Upper lobe of left lung (tissue), 6 donors: ENCODE measurements at places on chromosomes 1 and 21.

GRCh38 chr1:243336163-243336562, 80.3 kb downstream of the SDCCAG8 start:
- H3K27me3 ChIP-seq: no peaks in the 10 kb centered on the region
- H3K36me3 ChIP-seq: no peaks in the 10 kb centered on the region

GRCh38 chr1:11927866-11928592, 1.8 kb upstream of the KIAA2013 start:
- H3K4me1 ChIP-seq: peaks cover 55% of the 10 kb centered on the region
- no peak overlapping the region for H3K4me3 ChIP-seq
- H3K36me3 ChIP-seq: peaks cover 5% of the 10 kb centered on the region
- no peak for DNase-seq
- H3K27me3 ChIP-seq: no peaks in the 10 kb centered on the region

DNA sequence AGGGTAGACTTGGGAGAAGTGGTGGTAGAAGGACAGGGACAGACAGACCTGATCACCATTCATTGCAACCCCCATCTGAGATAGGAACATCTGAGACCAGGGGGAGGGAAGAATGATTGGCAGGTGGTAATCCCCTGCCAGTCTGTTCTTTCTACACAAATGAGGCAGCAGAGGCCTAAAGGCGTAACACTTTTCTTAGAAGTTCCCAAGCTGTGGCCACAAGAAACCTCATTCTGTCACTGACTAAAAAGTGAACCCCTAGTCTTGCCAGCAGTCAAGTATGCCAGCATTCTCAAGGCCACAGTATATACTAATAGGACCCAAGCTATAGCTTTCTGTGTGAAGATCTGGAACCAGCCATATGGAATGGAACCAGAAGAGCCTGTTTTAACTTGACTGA, 638.0 kb downstream of the KCNT2 start:
- no peaks in the 10 kb centered on the region for H3K4me1 ChIP-seq
- H3K4me3 ChIP-seq: no peak overlapping the region
- H3K36me3 ChIP-seq: no peaks in the 10 kb centered on the region
- no peak for DNase-seq

DNA sequence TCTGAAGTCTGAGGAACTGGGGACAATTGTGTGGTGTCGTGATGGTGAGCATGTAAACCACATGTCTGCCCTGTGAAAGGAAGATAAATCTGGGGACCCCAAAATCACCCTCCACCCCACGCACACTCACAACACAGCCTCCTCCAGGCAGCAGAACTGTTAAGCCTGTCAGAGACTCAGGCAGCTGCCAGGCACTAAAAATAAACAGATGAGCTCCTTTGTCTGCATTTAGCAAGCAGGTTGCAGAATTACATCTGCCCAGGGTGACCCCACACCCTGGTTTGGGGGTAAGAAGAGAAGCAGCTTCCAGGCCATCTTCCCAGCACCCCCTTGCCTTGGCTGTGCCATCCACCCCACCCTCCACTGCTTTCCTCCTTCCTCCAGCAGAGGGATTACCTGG, 119.1 kb upstream of the RUNX3 start:
- DNase-seq: no peak
- H3K4me3 ChIP-seq: no peak overlapping the region
- no peaks in the 10 kb centered on the region for H3K36me3 ChIP-seq
- H3K27ac ChIP-seq: no peak overlapping the region

DNA sequence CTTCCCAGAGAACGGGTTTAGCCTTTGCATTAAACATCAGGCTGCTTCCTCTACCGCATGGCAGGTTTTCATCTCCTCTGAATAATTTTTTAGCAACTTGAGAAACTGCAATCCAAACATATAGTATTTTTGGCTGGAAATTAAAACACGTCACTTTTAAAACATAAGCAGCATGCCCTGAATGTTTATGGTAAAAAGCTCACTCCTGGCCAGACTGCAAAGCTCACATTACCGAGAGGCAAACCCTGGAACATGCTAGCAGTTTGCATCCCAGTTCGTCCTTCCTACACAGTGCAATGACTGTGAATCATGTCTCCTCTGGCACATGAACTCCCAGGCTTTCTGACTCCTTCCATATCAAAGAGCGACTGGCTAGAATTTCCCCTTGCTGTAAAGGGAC, 312.3 kb downstream of the RRAGC start:
- DNase-seq: no peak
- H3K4me1 ChIP-seq: no peaks in the 10 kb centered on the region
- H3K27me3 ChIP-seq: no peaks in the 10 kb centered on the region
- H3K27ac ChIP-seq: no peak overlapping the region
- H3K4me3 ChIP-seq: no peak overlapping the region

DNA sequence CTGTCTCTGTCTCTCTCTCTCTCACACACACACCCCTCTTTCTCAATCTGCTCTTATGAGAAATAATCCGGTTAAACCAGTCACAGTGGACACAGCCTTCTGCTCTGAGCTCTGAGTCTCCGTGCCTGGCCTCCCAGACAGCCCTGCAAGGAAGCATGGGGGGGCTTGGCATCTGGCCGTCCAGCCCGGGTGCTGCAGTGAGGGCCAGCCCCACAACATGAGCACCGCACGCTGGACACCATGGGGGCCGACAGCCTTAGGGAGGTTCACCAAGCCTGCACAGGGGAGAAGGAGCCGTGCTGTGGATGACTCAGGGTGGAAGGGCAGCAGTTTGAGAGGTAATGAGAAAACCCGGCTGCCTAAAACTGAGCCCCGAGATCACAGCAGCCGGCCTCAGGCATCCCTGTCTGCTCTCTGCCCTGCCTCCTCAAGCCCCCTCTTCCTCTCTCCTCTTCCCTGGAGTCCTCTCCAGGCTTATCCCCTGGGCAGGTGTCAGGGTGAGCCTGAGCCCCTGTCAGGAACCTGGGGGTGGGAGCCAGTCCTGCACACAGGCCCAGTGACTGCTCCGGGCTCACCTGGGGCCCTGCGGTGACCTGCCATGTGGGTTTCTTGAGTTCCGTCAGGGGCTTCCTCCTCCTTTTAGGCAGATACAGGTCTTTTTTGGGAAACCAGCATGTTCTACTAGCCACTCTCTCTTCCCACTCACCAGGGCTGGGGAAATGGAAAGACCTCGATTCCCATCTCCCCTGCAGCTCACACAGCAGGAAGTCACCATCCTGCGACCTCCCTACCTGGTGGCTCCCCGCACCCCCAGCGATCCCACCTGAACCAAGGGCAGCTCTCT, 92.8 kb downstream of the ITPKB start:
- no peak for DNase-seq
- no peak overlapping the region for H3K27ac ChIP-seq
- no peak overlapping the region for H3K4me3 ChIP-seq
- H3K27me3 ChIP-seq: no peaks in the 10 kb centered on the region

GRCh38 chr1:38800720-38801671, 58.6 kb downstream of the RRAGC start:
- peaks cover 25% of the 10 kb centered on the region for H3K27me3 ChIP-seq
- no peak overlapping the region for H3K27ac ChIP-seq
- no peak for DNase-seq

DNA sequence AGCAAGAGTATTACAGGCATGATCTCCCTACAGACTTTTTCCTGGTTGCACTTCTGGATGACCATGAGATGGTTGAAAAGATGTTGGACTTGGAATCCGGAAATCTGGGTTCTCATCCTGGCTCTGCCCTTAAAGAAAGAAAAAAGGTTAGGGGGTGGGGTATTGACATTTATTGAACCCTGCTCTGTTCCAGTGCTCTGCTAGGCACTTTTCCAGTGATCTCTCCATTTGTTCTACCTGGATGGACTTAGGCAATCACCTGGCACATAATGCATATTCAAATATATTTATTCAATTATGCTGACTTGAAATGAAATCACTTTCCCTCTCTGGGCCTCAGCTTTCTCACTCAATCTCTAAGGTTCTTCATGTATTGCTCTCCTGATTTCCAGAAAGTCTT, 101.0 kb upstream of the NFIA start:
- H3K4me3 ChIP-seq: no peak overlapping the region
- no peaks in the 10 kb centered on the region for H3K4me1 ChIP-seq
- no peaks in the 10 kb centered on the region for H3K27me3 ChIP-seq

DNA sequence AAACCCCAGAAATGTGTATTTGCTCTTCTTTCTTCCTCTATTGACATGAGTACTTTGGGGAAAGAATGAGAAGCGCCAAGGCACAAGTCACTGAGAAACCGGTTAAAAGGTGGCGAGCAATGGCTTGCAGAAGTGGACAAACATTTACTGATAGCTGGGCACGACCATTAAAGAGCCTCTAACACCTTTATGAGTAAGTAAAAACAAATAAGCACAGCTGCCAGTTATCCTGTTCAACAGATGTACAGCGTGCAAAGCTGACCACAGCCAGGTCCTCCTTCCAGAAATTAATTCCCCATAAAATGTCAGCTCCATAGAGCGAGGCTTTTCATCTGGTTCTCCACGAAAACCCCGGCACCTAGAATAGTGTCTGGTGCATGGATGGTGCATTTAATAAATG, 72.7 kb downstream of the CAPZB start:
- no peaks in the 10 kb centered on the region for H3K27me3 ChIP-seq
- peak overlapping the region; percentile 71 for H3K27ac ChIP-seq
- no peak for DNase-seq
- peaks cover 44% of the 10 kb centered on the region for H3K4me1 ChIP-seq
- H3K36me3 ChIP-seq: peaks cover 30% of the 10 kb centered on the region

DNA sequence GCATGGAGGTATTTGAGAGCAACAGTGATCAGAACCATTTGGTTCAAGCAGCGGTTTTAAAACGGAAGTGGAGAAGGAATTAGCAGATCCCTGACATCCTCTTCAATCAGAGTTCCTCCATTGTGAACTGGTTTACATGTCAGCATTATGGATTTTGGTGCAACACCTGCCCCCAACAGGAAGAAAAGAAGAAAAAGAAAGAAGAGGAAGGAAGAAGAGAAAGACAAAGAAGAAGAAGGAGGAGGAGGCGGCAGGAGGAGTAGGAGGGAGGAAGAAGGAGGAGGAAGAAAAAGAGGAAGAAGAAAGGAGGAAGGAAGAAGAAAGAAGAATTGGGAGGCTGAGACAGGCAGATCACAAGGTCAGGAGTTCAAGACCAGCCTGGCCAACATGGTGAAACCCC, 17.4 kb downstream of the NDUFS5 start:
- no peak for DNase-seq
- H3K4me3 ChIP-seq: no peak overlapping the region
- H3K27ac ChIP-seq: no peak overlapping the region
- H3K36me3 ChIP-seq: peaks cover 43% of the 10 kb centered on the region
- no peaks in the 10 kb centered on the region for H3K27me3 ChIP-seq
- H3K4me1 ChIP-seq: no peaks in the 10 kb centered on the region

DNA sequence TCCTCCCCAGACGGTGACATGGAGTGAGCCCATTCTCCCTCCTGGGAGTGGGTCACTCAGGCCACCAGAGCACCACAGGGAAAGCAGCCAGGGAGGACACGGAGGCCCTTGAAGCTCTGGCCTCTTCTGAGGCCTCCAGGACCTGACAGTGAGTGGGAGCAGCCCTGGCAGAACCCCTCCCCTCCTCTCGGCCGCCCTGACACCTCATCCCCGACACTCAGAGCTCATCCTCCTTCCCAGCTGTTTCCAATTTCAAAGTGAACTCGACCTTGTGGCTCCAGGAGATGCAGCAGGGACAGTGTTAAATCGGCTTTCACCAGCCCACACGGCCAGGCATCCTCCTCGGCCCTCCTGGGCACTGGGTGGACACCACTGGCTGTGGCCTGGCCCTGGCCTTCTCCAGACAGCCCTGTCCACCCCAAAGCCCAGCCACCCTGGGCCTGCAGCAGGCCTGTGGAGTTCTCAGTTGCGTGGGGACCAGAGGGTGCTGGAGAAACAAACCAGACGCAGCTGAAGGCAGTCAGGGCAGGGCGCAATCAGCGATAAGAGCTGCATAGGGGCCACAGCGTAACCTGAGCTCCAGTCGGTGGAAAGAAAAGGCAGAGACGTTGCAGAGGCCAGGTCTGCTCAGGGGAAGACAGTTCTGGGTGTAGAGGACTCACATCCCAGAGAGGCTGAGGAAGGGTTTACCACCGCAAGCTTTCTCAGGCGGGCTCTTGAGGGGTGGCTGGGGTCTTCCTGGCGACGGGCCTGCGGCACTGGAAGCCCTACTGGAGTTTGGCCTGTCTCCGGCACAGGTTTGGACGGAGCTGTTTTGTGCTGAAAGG, 27.1 kb downstream of the FTCD start:
- no peak for DNase-seq
- H3K36me3 ChIP-seq: peaks cover 31% of the 10 kb centered on the region
